ENCODE measurements at places on chromosomes 7 and 10. TPM values are rescaled to one million over a fixed set of nuclear protein-coding genes. Genes with fewer than 3 reads are reported as not detected.

Gene NXPH1
- total RNA-seq = not detected

Gene TUBB8
- total RNA-seq = not detected

Gene CPA2
- not detected for total RNA-seq

Gene EEPD1
- total RNA-seq = 13.8 TPM

Gene ATE1
- total RNA-seq = 24.4 TPM

Gene PIK3CG
- 51.6 TPM for total RNA-seq

Gene ABCA13
- 0.19 TPM for total RNA-seq

Gene BNIP3
- total RNA-seq = 62.2 TPM

Gene TRIM50
- total RNA-seq = not detected

Gene LDB3
- total RNA-seq = 0.10 TPM

Gene AGAP9
- total RNA-seq = 3.5 TPM

Gene CYP26C1
- 0.07 TPM for total RNA-seq

Gene ANKRD61
- total RNA-seq = not detected

Gene SLC29A4
- 0.50 TPM for total RNA-seq

Gene TBC1D12
- 0.07 TPM for total RNA-seq

Gene ANXA8L1
- total RNA-seq = 0.23 TPM

Gene BLVRA
- total RNA-seq = 22.0 TPM

Gene JCAD
- total RNA-seq = not detected

Gene LFNG
- 93.3 TPM for total RNA-seq

Gene ZNF25
- total RNA-seq = 5.3 TPM

Gene PIP4K2A
- total RNA-seq = 161 TPM

Gene ZNF138
- 11.2 TPM for total RNA-seq

Gene FGL2
- 1.3 TPM for total RNA-seq

Gene SPOCK2
- total RNA-seq = 424 TPM

Gene RNLS
- total RNA-seq = 1.8 TPM

Gene ATG9B
- 12.1 TPM for total RNA-seq

Gene ADAMTS14
- not detected for total RNA-seq

Gene LRRC61
- total RNA-seq = 14.9 TPM

Gene ERVW-1
- not detected for total RNA-seq

Gene SDK1
- 0.10 TPM for total RNA-seq

Data from activated CD4-positive, alpha-beta T cell treated with anti-CD3 and anti-CD28 coated beads, Interleukin-2, amount 10 ng/mL, durations not matched to agents 7 days and 5 days (primary cell).